ENCODE measurements at places on chromosomes 16 and 17.

GRCh38 chr17:2402544-2402943, 1.7 kb upstream of the MNT start:
- DNase-seq: no peak

DNA sequence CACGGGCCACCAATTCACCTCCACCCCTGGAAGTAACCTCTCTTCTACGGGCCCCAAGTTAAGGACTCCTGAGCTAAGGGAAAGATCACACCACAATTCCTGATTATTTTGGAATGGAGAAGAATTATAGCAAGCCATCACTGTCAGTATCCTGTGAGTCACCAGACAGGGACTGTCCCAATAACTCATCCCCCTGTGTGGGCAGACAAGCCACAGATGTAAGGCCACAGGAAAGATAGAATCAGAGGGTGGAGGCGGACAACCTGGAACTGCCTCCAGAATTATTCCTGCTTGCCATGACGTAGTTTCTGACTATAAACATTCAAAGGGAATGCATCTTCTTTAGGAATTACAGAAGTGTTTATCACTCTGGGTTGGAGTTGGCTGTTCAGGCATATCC, 5.8 kb upstream of the MYO1D start:
- no peak for DNase-seq

DNA sequence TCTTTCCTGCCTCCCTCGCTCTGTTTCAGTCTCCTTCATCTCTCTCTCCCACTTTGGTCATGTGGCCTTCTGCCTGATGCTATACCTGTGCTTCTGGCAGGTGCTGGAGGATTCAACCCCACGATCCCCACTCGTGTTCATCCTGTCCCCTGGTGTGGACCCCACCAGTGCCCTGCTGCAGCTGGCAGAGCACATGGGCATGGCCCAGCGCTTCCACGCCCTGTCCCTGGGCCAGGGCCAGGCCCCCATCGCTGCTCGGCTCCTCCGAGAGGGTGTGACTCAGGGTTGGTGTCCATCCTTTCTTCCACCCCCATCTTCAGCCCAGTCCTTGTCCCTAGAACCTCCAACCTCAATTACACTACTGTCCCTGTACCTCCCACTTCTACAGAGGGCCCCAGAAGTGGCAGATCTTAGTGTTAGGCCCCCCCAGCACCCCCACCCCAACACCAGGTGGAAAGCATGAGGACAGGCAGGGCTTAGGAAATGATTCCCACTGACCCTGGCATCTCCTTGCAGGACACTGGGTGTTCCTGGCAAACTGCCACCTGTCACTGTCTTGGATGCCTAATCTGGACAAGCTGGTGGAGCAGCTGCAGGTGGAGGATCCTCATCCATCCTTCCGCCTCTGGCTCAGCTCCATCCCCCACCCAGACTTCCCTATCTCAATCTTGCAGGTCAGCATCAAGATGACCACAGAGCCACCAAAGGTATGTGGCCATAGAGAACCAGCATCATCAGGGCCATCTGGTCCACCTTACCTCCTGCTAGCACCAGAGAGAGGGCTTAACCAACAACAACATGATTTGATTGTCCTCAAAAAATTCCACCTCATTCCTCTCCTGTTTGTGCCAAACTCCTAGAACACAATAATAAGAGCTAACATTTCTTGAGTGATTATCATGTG, 9.7 kb upstream of the KDM6B start:
- DNase-seq: no peak

GRCh38 chr17:67280279-67280678, 35.3 kb upstream of the HELZ start:
- no peak for DNase-seq

- DNase-seq: no peak
These were observed 1.8 kb downstream of the CNTNAP4 start for GRCh38 chr16:76278980-76279379.

- DNase-seq: no peak
These were observed 126.8 kb downstream of the CACNG3 start for GRCh38 chr16:24382762-24383407.

GRCh38 chr17:16419929-16420271, 4.5 kb downstream of the TRPV2 start:
- DNase-seq: peak; percentile 19

DNA sequence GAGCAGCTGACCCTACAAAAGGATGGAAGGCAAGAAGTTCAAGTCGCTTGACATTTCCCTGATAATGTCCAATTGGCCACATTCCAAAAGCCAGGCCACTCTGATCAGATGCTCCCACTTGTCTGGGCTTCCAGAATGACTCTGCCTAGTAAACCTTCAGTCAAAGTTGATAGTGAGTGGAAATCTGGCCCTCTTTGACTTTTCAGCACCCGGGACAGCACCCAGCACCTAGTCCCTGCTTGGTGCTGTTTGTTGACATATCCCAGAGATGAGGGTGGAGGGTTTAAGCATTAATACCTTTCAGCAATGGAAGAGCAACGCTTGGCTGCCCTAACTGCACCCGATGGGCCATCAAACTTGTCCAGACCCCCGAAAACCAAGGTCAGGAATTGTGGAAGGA, 131.3 kb downstream of the AIPL1 start:
- no peak for DNase-seq

- DNase-seq: no peak
These were observed 32.0 kb upstream of the ENDOV start for GRCh38 chr17:80382956-80383355.

Data from CD4-positive, alpha-beta T cell treated with Interferon gamma for 1 hour (primary cell).